ENCODE measurements at places on chromosomes 2 and 18.

DNA sequence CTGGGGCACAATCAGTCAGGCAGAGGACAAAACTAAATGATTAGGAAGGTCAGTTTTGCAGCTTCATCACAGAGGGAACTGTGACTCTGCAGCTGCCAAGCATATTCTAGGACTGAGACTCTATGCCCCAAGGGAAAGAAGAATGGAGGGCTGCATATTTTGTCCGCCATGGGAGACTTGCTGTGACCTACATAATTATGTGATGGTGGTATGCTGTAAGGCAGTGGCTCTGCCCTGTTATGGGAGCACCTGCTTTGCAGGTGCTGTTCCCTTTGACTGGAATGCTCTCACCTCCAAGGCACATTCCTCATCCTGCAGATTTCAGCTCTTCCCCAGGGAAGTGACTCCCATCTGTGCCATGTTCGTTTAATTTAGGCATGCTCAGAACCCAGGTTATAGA is 261.9 kb upstream of the EPHA4 start:
- no peak for DNase-seq

- no peak for DNase-seq
These were observed 16.2 kb downstream of the ATF2 start for GRCh38 chr2:175151791-175152190.

- no peak for DNase-seq
These were observed 261.2 kb downstream of the SPAG16 start for GRCh38 chr2:213545481-213545880.

GRCh38 chr2:113227290-113227689 is 51.4 kb downstream of the PAX8 start:
- no peak for DNase-seq
